H1 (cell line): ENCODE measurements at places on chromosomes 12 and 14. TPM values are rescaled to one million over a fixed set of nuclear protein-coding genes. Genes with fewer than 3 reads are reported as not detected.

Gene SSPN
- total RNA-seq = 0.86 and 0.98 TPM in 2 replicates

Gene IL31
- total RNA-seq = not detected in 2 replicates

Gene LRP1-AS
- not detected in 2 replicates for total RNA-seq

Gene GZMH
- total RNA-seq = not detected in 2 replicates

Gene DIO3
- total RNA-seq = 0.19 TPM in 2 replicates

Gene NID2
- total RNA-seq = 6.1 and 6.9 TPM in 2 replicates

Gene TCHP
- total RNA-seq = 4.5 TPM in 2 replicates

Gene AICDA
- not detected in 2 replicates for total RNA-seq

Gene PRR4
- 2.0 TPM in 1 of 2 replicates, not detected in the other for total RNA-seq

Gene ZDHHC22
- total RNA-seq = 55.2 and 59.3 TPM in 2 replicates
